Putamen (tissue), 1 donor: ENCODE measurements at places on chromosomes 4 and X.

- no peak for DNase-seq
Observed at GRCh38 chr4:175622887-175623286, 189.2 kb downstream of the GPM6A start.

GRCh38 chr4:88138561-88138960, 19.9 kb downstream of the ABCG2 start:
- no peak for DNase-seq

- DNase-seq, result no peak
Observed at GRCh38 chrX:152907084-152907651, 9.3 kb downstream of the ZNF185 start.

DNA sequence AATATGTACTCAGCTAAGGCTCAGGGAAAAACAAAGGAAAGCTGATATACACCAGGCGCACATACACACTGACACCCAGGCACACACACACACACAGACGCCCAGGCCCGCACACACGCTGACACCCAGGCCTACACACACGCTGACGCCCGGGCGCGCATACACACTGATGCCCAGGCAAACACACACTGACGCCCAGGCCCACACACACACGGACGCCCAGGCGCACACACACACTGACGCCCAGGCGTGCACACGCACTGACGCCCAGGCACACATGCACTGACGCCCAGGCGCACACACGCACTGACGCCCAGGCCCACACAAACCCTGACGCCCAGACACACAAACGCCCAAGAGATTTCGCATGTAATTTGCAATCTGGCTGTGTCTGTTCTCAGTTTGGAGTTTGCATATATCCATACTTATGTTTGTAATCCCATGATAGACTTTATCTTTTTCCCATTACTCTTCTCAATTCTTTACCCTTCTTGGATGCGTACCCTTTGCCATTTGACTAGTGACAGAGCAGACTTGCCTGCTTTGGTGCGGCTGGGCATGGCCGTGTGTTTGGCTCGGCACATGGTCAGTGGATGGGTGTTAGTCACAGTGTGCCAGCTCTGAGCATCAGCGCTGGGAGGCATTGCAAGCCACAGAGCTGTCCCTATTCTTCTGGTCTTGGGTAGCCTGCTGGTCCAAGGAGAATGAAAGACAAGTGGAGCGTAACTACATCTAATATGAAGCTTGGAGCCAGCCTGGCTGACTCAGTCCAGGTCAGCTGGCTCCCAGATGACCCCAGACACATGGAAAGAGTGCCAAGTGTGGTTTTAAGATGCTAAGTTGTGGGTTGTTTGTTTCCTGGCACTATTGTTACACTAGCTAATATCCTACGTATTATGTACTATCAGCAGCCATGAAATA, 632.4 kb upstream of the ZFP42 start:
- DNase-seq, result no peak

- no peak for DNase-seq
Observed at GRCh38 chrX:3250966-3251365, 95.5 kb downstream of the MXRA5 start.

DNA sequence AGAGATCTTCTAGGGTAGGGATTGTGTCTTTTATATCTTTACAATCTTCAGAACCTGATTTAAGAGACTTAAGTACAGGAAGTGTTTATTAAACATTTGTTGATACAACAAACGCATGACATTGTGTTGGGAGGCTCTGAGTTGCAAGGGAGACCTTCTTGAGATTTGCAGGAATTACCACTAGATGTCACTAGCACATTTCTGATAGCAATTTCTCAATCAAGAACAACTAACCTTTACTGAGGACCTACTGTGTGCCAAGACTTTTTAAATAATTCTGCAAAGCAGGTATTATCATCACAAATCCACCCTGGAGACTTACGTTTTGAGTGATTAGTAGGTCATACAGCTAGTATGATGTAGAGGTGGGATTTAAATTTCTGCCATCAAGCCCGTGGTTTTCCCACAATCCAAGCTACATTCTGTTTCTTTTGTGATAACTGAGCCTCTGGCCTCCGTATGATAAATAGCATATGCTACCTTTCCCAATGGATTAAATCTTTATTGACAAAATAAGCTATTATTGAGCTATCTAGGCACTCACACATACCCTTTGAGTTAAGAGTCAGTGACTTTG, 986.0 kb downstream of the CCSER1 start:
- peak; percentile 9 for DNase-seq

- DNase-seq, result no peak
Observed at GRCh38 chrX:46407753-46408130, 137.5 kb downstream of the ZNF674 start.

DNA sequence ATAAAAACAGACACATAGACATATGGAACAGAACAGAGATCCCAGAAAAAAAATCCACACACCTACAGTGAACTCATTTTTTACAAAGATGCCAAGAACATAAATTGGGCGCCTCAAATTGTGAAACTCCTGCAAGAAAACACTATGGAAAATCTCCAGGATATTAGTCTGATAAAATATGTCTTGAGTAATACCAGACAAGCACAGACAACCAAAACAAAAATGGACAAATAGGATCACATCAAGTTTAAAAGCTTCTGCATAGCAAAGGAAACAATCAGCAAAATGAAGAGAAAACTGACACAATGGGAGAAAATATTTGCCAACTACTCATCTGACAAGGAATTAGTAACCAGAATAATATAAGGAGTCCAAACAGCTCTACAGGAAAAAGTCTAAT, 337.3 kb upstream of the DIPK2B start:
- no peak for DNase-seq

GRCh38 chrX:97401586-97402136, 518.0 kb downstream of the RPA4 start:
- no peak for DNase-seq

GRCh38 chr4:100240008-100240407, 49.7 kb upstream of the DDIT4L start:
- DNase-seq, result no peak

GRCh38 chrX:12419591-12419990, 281.3 kb downstream of the FRMPD4 start:
- no peak for DNase-seq

GRCh38 chr4:183263787-183264386, 56.2 kb downstream of the CLDN22 start:
- DNase-seq, result no peak

- no peak for DNase-seq
Observed at GRCh38 chr4:149047368-149047767, 605.2 kb upstream of the NR3C2 start.

DNA sequence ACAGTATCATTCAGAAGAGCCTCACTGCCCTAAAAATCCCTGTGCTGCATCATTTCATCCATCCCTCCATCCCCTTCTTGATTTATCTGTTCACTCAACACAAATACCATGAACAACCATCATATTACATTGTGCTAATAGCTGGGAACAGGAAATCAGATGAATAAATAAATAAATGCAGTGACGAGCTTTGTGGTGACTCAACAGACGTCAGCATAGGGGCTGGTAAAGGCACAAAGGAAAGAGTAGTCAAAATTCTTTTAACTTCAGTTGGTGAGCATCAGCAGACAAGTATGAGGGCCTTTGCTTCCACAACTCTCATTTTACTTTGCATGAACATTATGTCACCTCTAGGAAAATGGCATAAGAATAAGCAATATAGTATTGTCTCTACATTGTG, 65.5 kb downstream of the EDNRA start:
- no peak for DNase-seq

- DNase-seq, result peak; percentile 53
Observed at GRCh38 chrX:118254611-118255010, 91.3 kb upstream of the WDR44 start.

DNA sequence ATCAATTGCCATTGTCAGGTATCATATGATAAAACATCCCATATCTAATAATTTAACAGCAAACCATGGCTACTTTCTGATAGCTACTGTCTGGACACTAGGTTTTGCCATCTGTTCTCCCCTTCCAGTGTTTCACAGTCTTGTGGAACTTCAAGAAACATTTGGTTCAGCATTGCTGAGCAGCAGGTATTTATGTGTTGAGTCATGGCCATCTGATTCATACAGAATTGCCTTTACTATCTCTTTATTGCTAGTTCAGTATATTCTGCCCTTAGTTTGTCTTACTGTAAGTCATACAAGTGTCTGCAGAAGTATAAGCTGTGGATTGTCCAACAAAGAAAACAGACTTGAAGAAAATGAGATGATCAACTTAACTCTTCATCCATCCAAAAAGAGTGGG, 7.0 kb downstream of the NPY5R start:
- no peak for DNase-seq

GRCh38 chr4:15198070-15198727, 195.9 kb downstream of the CPEB2 start:
- peak; percentile 9 for DNase-seq

DNA sequence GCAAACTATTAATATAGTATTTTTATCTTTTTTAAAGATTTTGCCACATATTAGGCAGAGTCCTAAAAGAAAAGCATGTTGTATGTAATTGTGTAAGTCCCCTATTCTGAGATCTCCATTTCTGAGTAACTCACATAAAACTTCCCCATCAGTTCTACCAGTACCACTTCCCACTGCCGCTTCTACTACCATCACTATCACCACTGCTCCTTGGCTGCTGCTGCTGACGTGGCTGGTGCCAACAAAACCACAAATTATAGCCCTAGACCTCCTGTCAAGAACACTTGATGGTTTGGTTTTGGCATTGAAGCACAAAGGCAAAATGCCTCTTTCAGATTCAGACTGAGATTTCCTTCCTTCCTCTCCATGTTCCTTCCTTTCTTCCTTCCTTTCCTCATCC, 106.4 kb downstream of the MMRN1 start:
- DNase-seq, result no peak

- DNase-seq, result no peak
Observed at GRCh38 chrX:18666614-18667013, 5.3 kb downstream of the RS1 start.

DNA sequence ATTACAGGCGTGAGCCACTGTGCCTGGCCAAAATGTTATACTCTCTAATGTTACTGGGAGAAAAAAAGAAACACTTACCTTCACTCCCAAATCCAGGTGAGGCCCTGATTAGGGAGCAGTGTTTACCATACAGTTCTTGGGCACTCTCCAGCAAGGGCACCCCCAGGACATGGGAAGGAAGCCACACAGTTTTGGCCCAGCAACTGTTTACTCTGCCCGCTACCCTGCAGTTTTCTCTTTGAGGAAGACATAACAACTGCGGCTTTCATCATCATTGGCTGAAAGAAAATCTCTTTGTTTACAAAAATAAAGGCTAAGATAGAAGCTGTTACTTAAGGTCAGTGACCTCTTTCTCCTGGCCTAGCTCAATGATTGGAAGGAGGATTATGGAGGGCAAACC, 145.5 kb upstream of the DUSP21 start:
- no peak for DNase-seq

GRCh38 chr4:3384391-3384770, 57.4 kb upstream of the HGFAC start:
- DNase-seq, result no peak

DNA sequence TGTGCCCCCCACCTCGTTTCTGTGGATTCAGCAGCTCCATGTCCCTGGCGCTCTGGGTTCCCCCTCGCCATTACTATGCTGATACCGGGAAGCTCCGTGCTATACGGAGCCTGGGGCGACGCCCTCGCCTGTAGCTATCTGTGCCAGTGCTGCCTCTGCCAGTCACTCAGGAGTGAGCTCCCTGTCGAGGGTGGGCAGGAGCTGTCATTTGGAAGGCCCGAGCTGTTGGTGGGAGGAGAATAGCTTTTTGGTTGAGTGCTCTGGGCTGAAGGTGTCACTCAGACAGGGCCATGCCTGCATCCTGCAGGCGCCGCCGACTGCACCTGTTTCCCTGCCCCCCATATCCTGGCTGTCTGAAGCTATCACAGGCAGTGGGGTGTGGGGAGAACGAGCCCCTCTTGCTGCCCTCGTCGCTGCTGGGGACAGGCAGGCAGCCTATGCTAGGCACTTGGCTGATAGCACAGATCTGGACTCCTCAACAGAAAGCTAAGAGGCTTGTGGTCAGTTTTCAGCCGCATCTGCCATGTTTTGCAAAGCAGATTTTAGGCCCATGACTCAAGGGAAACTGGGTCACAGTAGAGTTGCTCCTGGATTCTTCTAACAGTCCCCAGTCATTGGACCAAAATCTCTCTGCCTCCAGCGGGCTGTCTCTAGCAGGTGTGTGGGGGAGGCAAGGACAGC, 31.8 kb downstream of the CPLX1 start:
- peak; percentile 85 for DNase-seq

- no peak for DNase-seq
Observed at GRCh38 chrX:30982467-30982866, 89.4 kb downstream of the FTHL17 start.

GRCh38 chrX:19960913-19961312, 29.9 kb downstream of the BCLAF3 start:
- DNase-seq, result no peak

DNA sequence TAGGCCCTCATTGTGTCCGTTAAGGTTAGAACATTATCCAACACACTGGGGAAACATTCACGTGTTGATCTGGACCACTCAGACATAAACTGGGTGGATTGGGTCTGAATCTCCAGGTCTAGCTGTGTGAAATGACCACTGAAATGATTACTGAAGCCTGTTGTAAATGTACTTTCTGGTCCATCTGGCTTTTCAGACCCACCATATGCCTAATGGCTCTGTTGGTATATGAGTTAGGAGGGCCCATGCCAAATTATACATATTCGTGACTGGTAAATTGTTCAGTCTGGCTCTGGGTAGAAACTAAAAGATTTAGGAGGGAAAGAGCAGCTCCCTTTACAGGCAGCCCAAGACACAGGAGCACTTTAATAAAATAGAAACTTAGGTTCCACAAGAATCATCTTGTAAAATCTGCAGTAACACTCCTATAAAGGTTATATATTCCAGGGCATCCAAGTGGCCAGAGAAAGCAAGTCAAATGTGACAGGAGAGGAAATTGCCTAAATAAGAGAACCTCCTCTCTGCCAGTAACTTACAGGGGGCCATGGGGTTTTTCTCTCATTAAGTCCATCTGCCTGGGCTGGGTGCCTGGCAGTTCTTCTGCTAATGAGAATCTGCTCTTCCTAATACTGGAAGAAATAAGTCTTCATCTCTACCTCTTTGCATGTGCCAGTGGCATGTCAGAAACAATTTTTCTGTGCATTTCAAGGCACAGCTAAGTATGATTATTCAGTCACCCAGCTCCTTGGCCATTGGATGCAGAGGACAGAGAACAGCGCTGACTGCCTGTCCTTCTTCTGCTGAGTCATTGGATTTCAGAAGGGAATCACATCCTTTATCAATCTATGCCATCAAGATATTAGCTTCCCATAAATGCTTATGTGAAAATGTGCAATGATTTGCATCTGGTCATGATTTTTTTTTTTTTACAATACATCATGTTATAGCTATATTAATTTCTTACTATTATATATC, 112.6 kb downstream of the GLRA2 start:
- no peak for DNase-seq
